ENCODE measurements at places on chromosomes 12 and 14.

GRCh38 chr12:82852529-82852928 is 165.8 kb downstream of the TMTC2 start:
- no peak for DNase-seq

DNA sequence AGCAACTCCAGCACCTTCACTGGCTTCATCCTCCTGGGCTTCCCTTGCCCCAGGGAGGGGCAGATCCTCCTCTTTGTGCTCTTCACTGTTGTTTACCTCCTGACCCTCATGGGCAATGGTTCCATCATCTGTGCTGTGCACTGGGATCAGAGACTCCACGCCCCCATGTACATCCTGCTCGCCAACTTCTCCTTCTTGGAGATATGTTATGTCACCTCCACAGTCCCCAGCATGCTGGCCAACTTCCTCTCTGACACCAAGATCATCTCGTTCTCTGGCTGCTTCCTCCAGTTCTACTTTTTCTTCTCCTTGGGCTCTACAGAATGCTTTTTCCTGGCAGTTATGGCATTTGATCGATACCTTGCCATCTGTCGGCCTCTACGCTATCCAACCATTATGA is 6.8 kb downstream of the OR11G2 start:
- DNase-seq: no peak

DNA sequence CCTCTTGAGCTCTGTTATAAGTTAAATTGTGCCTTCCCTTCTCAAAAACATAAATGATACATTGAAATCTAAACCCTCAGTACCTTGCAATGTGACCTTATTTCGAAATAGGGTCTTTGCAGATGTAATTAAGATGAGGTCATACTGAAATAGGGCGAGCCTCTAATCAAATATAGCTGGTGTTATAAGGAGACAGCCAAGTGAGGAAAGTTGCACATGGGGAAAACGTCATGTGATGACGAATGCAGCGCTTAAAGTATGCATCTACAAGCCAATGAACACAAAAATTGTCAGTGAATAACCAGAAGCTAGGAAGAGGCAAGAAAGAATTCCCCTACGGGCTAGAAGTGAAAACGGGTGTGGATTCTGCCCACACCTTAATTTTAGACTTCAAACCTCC is 305.2 kb upstream of the FOXG1 start:
- no peak for DNase-seq

DNA sequence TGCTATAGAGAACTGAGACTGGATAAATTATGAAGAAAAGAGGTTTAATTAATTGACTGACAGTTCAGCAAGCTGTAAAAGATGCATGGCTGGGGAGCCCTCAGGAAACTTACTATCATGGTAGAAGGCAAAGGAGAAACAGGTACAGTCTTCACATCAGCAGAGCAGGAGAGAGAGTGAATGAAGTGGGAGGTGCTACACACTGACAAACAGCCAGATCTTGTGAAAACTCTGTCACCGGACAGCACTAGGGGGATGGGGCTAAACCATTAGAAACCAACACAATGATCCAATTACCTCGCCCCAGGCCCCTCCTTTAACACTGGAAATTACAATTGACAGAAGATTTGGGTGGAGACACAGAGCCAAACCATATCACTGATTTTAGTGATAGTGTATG is 682.4 kb downstream of the SLC16A7 start:
- no peak for DNase-seq

DNA sequence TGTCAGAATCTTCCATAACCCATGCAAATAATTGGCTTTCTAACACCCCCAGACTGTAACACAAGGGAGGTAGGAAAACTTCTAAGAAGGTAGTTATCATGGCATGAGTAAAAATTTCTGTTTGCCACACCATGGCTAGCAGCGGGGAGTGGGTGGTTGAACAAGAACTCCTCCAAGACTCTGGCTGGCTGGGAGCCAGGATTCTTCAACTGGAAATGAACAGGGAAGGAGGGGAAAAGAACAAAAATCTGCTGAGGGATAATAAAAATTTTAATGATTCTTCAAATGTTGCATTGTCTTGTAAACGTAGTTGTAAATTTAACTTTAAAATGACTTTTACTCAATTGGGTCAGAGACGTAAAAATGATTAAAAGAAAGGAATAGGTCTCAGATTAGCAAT is 78.9 kb downstream of the AKAP6 start:
- DNase-seq: no peak

DNA sequence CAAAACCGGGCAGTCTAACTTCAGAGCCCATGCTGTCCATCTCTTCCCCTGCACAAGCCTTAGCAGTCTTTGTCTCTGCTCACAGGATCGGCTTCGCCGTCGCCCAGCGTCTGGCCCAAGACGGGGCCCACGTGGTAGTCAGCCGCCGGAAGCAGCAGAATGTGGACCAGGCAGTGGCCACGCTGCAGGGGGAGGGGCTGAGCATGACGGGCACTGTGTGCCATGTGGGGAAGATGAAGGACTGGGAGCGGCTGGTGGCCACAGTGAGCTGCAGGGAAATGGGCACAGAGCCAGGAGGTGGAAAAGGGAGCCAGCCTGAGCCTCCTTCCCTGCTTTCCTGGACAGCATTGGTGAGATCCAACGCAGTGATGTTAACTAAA is 14.2 kb upstream of the CARMIL3 start:
- no peak for DNase-seq

- DNase-seq: peak; percentile 77
Measured at GRCh38 chr12:57476162-57476992, 3.3 kb downstream of the ARHGAP9 start.

GRCh38 chr14:30054201-30054600 is 126.6 kb upstream of the PRKD1 start:
- no peak for DNase-seq

- no peak for DNase-seq
Measured at GRCh38 chr12:117044311-117044710, 54.9 kb downstream of the TESC start.

DNA sequence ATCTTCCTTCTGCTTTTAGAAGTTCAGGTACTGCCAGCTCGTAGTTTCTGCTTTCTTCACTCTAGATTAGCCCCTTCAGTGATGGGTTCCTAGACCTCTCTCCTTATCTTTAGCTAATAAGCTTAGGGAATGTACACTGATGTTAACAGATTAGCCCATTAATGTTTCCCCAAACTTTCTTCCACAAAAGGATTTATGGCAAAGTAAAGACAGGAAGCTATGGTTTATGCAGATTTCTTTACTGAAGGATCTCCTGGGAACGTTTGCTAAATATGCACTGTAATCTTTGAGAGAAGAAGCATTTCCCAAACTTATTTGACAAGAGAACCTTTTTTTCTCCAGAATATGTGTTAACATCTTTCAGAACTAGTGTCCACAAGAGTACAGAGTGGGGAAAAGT is 4.2 kb downstream of the SOCS4 start:
- DNase-seq: no peak

- DNase-seq: no peak
Measured at GRCh38 chr12:82593901-82594396, 92.8 kb upstream of the TMTC2 start.

- no peak for DNase-seq
Measured at GRCh38 chr12:114698566-114699163, 14.7 kb upstream of the TBX3 start.

DNA sequence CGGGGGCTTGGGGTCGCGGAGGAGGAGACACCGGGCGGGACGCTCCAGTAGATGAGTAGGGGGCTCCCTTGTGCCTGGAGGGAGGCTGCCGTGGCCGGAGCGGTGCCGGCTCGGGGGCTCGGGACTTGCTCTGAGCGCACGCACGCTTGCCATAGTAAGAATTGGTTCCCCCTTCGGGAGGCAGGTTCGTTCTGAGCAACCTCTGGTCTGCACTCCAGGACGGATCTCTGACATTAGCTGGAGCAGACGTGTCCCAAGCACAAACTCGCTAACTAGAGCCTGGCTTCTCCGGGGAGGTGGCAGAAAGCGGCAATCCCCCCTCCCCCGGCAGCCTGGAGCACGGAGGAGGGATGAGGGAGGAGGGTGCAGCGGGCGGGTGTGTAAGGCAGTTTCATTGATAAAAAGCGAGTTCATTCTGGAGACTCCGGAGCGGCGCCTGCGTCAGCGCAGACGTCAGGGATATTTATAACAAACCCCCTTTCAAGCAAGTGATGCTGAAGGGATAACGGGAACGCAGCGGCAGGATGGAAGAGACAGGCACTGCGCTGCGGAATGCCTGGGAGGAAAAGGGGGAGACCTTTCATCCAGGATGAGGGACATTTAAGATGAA is 630 bp downstream of the FOS start:
- peak; percentile 56 for DNase-seq

DNA sequence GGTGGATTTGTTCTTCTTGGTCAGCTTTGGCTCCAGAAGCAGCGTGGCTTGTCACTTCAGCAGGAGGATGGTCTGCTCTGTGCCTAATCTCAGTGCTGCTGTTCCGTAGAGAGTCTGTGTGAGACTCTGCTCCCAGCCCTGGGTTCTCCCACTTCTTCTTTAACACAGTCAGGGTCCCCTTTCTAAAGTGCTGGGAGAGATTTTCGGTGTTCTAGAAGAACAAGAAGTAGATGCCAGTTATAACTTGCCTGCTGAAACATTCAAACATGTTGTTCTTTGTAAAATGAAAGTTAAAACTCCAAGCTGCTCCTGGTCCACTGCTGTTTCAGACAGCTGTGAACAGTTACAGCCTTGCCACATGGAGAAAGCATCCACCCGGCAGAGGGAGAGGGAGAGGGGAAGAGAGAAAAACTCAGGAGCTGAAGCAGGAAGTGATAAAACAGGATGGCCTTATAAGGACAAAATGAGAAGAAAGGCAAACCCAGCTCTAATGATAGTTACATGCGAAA is 55.2 kb upstream of the CERS5 start:
- DNase-seq: peak; percentile 62

DNA sequence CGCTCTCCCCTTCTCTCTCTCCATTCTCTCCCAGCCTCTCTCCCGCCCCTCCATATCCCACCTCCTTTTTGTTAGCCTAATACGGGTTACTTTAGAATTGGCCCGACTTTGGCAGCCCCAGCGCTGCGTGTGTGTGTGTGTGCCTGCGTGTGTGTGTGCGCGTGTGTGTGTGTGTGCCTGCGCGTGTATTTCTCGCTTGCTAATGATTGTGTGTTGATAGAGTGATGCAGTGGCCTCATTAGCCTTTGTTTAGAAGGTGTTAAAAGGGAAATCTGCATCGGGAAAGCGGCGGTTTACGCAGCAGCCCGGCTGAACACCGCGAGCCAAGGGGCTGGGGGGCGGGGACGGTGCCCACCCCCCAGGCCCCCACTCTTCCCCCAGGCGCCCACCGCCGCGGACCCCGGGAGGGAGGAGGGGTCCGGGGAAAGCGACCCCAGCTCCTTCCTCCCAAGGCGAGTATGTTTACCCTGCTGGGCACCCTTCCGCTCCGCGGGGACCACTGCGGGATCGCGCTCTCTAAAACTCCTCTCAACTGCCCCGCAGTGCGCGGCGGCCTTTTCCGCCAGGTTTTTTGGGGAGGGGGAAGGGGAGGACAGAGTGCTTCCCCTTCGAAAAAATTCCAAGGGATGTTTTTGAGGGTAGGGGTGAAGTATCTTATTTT is 6.8 kb upstream of the LHX5 start:
- no peak for DNase-seq

DNA sequence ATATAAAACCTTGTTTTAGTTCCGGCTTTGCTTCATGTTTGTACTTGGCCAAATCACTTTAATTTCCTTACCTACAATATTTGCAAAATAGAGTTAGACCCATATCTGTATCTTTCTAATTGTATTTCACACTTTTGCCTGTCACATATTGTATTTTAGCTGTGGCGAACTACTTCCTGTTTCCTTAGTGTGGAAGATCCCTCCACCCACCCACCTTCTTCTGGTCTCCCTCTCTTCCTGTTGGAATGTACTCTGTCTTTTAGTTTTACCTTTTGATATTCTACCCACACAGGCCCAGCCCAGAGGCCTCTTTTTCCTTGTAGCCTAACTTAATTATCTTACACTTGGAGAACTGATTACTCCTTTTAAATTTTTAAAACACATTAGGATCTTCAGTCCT is 78.2 kb downstream of the SCN8A start:
- DNase-seq: no peak

GRCh38 chr14:39984323-39984722 is 552.1 kb upstream of the FBXO33 start:
- no peak for DNase-seq

GRCh38 chr14:51507511-51507905 is 144.2 kb upstream of the FRMD6 start:
- DNase-seq: no peak

DNA sequence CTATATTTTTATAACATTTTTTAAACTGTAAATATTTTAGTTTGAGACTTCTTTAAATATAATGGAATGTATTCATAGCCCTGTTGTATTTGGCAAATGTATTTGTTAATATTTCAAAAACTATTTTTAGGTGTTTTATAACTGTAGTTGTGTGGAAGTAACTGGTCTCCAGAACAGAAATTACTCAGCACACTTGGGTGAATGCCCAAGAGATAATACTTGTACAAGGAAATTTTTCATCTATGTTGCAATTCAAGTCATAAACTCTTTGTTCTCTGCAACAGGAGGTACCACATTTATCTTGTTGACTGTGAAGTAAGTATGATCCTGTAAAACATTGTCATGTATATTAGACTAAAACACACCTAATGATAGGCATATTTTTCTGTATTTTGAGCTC is 72.8 kb downstream of the SLCO1B3 start:
- no peak for DNase-seq

GRCh38 chr12:8058506-8058905 is 7.7 kb downstream of the C3AR1 start:
- DNase-seq: no peak

DNA sequence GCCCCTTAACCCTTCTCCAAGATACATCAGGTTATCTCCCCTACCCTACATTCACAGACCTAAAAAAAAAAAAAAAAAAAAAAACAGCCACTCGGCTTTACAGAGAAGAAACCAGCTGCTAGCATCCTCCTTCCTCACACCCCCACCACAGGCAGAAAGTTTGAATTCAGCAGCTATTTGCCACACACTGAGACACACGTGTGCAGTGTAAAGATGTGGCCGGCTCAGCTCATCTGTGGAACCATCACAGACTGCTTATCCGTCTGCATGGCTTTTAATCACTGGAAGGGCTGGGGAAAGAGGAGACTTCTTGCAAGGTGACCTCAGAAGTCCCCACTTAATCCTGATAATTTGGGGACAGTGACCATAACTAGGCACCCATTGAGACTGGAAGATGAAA is 50.0 kb downstream of the VWF start:
- DNase-seq: no peak

DNA sequence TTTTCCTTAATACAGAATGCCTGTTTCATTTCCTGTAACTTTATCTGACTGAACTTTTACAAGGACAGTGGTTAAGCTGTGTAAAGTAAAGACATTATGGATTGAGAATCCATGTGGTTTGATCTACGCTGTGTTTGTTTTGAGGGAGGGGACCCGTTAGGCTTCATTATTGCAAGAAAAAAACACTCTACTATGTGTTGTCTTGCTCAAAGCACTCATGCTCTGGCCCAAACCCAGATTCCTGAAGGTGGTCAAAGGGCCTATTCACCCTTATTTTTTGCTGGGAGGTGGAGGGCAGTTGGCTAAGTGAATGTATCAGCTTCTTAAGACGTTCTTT is 11.9 kb downstream of the RNF10 start:
- DNase-seq: no peak

GRCh38 chr12:98736352-98737321 is 91.5 kb downstream of the APAF1 start:
- no peak for DNase-seq
